ENCODE measurements at places on chromosomes 1 and 21.

DNA sequence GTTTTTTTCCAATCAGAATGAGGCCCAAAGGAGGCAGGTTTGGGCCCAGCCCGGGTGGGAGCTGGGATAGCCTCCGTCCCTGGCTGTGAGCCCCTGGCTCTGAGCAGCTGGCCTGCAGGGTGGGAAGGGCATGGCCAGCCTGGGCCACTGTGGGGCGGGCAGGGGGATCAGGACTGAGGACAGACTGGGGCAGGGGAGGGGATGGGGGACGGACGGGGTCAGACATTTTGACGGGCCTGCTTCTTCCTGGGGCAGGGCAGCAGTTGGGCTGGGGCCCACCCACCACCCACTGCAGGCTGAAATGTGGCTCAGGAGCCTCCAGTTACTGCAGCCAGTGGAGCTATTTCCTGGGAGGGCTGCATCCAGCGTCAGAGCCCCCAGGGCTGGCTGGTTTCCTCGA, 2.5 kb upstream of the SLC6A9 start:
- no peak for DNase-seq

- no peak for DNase-seq
Observed at GRCh38 chr1:67850151-67850551, 16.9 kb upstream of the GNG12 start.

DNA sequence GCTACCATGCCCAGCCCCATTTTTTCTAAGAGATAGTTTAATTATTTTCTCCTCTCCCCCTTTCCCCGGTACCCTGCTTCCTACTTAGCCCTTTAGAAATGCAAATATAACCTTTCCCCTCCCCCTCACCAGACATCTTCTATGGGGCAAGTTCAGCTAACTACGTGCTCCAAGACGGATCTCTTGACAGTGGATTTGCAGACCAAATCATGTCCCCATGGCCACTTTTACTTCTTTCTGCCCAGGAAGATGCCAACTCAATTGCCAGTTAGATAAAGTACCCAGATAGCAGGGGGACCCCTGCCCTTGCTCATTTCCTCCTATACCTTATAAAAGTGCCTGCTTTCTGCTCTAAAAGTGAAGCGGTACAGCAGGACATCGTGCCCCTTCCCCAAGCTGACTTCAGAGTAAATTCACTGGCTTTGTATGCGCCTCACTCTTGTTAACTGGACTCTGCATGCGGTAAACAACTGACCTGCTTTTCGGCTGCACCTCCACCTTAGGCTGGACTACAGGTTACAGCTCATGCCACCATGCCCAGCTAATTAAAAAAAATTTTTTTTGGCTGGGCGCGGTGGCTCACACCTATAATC, 7.4 kb downstream of the DNAJC11 start:
- DNase-seq, result no peak

GRCh38 chr1:36367066-36367465, 18.7 kb downstream of the STK40 start:
- DNase-seq, result no peak

GRCh38 chr1:115402753-115403184, 64.7 kb upstream of the NGF start:
- no peak for DNase-seq

DNA sequence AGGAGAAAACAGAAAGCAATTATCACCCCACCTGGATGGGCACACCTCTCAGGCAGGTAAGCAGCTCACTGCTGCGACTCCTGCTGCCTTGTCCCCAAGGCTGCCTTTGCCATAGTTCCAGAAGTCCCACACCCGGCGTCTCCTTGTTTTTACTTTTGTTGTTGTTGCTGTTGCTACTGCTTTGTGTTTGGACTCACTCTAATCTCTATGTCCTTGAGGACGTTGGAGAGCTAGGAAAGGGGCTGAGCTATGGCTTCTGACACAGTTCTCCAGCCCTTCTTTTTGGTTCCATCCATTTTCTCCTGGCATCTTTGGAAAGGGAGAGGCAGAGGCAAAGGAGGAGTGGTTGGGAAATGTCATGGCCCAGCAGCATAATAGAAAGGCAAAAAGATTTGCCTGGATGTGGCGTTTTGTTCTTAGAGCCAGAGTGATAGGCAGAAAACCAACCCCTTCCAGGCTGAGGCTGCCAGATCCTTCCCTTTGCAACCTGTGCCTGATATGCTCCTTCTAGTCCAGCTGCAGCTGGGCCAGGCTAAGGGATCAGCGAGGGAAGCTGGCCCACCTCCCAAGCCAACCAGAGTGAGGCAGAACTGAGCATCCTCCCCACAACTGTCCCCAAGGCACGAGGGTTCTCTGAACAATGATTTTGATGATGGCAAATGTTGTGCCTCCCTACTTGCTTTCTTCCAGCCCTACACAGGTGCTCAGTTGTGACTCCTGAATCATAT, 270.7 kb downstream of the ASTN1 start:
- no peak for DNase-seq

- DNase-seq, result no peak
Observed at GRCh38 chr1:224805889-224806288, 123.6 kb upstream of the DNAH14 start.

GRCh38 chr1:30965924-30966599, 57.5 kb upstream of the SDC3 start:
- no peak for DNase-seq

DNA sequence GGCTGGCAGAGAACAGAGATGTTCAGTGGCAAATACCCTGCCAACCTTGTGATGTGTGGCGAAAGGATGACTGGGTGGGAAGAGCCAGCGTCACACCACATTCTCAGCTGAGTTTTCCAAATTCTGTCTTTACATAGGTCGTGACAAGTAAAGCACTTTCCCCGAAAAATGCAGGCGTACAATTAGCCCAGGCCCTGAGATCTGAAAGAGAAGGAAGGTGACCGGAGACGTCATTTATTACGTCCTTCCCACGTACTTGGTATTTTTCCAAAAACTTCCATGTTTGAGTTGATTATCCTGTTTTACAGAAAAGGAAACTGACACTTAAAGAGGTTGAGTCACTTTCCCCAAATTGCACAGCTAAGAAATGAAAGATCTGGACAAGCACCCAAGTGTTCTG, 413.3 kb downstream of the PRDM2 start:
- no peak for DNase-seq

DNA sequence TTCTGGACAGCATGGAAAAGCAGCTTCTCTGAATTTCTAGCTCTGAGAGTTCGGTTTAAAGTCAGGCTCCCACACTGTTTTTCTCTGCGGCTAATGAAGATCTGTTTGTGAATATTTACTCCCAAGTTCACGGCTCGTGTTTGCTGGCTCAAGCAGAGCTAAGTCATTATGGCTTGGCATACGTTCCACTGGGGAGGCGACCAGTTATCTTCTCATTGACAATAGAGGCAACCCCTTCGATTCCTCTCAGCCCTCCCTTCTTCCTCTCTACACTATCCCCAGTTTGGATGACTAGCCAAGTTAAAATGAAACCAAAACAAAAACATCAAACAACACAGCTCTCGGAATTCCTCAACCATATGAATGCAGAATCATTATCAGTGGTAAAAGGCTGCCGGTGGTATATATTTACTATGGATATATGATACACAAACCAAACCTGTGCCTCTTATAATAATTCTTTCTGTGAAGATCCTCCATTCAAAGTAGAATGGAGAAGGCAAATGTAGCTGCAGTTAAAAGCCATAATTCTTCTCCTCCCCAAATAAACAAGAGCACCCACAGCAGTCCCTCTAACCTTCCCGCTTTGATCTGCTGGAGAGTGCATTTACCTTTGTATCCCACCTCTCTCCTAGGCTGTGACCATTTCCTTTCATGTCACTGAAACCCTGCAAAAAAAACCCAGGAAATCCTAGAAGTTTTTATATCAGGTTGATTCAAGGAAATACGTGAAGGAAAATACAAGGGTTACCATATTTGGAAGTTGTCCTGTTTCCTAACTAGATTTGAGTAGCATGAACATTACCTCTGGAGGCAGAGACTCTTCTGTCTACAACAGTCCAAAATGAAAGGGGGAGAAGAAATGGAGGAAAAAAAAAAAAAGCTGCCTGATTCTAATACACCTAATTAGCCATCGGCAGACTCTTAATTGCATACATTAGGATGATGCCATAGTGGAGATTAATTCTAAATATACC, 108.3 kb upstream of the USH2A start:
- DNase-seq, result no peak
